IMR-90 (cell line): ENCODE measurements at places on chromosomes 5 and 9. TPM values are rescaled to one million over a fixed set of nuclear protein-coding genes. Genes with fewer than 3 reads are reported as not detected.

The ARID3C gene
- not detected in 2 replicates for total RNA-seq

The CDH9 gene
- total RNA-seq = not detected in 2 replicates

- no peak for DNase-seq
Observed at GRCh38 chr9:115333277-115334070, 215.5 kb upstream of the TNC start.

The LECT2 gene
- total RNA-seq = not detected in 2 replicates

The CARTPT gene
- not detected in 2 replicates for total RNA-seq

The CCL21 gene
- total RNA-seq = not detected in 2 replicates

DNA sequence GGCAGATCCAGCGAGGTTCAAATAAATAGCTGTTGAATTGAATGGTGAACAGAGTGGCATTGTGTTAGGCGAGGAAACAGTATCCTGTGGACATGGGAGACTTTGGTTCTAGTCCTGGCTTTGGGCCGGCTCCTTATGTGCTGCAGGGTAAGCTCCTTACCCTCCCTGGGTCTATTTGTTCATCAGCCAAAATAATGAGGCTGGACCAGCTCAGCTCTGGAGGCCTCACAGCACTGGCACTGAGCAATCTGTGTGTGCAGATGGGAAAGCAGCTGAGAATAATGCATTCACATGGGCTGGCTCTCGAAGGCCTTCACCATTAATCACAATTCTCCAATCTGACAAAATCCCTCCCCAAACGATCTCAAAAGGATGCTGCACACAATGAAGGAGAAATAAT is 81.9 kb downstream of the APBA1 start:
- DNase-seq = no peak

DNA sequence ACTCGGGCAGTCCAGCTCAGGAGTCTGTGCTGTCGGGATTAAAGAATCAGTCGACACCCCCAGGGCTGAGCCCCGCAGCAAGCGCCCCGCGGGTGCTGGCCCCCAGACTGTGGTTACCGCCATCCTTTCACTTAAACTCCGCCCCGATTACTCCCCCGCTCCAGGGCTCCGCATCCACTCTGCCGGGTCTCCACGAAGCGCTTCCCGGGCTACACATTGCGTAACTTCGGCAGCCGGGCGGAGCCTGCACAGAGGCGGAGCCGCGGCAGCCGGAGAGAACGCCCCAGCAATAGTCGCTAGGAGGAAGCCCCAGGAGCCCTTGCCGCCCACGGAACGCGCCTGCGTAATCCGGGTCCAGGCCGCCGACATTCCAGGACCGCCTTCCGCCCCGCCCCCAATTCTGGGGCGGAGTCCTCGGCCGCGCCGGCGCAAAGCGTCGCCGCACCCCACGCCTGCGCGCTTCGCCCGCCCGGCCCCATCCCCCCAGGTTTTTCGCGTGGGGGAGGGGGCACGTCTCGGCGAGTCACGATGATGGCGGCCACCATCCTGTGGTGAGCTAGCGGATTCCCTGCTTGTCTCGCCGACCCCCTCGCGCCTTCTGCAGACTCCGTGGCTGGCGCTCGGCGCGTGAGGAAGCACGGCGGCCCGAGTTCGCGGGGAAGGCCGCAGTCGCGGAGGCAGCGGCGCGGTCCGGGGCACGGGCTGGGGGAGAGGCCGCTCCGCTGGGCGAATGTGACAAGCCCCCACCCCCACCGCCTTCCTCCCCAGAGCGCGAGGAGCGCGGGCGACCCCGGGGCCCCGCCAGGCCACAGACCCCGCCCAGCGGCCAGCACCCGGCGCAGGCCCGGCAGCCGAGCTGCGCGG is at the start of gene RAD23B:
RAD23B (plus strand) TSS at position 521 of the 864 bp plus-strand sequence. CDS start 351 bp downstream, outside the sequence.
- DNase-seq = peak; percentile 98

The HMMR gene
- total RNA-seq = 24.6 and 30.3 TPM in 2 replicates

The COL5A1 gene
- 19.2 and 21.1 TPM in 2 replicates for total RNA-seq

DNA sequence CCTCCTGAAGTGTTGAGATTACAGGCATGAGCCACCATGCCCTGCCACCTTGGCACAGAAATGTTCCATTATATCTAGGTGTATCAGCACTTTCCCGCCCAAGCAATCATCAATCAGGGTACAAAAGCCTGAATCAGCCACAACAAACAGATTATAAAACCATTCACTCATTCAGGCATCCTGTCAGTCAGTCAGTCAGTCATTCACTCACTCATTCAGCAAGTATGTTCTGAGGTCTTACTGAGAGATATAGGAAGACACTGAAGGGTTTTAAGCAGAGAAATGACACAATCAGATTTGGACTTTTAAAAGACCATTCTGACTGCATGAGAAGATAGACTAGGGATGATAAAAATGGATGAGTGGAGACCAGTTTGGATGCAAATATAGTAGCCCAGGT is 13.1 kb downstream of the PSMD5 start:
- DNase-seq = no peak

The CMYA5 gene
- 0.83 and 0.90 TPM in 2 replicates for total RNA-seq

The OBP2B gene
- total RNA-seq = not detected in 2 replicates

- peak; percentile 7 for DNase-seq
Observed at GRCh38 chr5:69364414-69364813, 4.9 kb downstream of the AK6 start.

The SLC25A51 gene
- total RNA-seq = 63.0 and 81.6 TPM in 2 replicates

- no peak for DNase-seq
Observed at GRCh38 chr5:108271127-108271526, 110.8 kb downstream of the FBXL17 start.

DNA sequence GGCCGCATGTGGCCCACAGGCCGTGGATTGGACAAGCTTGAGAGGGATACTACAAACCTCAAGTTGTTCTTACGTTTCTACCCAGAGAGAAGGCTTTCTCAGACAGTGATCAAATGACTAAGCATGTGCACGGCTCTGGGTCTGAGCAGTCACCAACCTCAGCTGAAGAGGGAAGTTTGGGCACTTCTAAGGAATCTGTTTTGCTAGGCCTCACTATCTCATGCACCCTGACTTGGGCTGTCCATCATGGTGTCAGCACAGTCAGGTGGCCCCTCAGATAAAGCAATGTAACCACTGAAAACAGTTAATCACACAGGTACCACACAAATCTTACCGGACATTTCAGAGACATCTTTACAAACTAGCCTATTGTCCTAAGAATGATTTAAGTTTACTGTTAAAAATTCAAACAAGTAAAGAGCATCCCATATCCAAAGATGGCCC is 24.6 kb downstream of the CSF2 start:
- DNase-seq = peak; percentile 74

DNA sequence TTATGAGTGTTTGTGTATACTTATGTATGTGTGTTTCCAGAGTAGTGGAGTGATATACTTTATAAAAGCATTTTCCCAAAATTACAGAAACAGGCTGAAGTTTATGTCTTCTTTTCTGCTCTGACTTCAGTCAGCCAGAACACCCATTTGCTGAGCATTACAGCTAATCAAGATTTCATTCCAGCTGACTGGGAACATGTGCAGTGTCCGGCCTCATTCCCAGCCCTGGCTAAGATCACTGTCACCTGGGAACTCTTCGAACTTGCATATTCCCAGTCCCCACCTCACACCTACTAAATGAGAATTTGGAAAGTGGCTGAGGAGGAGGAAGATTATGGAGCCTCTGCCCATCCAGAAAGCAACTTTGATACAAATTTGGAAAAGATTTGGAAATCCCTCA is 90.8 kb upstream of the PRRC1 start:
- DNase-seq = no peak

DNA sequence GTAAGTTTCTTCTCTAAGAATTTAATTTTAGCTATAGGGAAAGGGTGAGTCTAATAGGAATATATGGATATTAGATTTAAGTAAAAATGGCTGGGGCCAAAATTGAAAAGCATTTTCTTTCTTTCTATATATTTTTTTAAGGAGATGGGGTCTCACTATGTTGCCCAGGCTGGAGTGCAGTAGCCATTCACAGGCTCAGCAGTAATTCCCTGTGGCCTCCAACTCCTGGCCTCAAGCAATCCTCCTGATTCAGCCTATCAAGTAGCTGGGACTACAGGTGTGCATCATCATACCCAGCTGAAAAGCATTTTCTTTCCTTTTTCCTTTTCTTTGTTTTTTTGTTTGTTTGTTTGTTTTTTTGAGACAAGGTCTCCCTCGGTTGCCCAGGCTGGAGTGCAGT is 41.1 kb downstream of the CSNK1A1 start:
- no peak for DNase-seq

The CTSV gene
- total RNA-seq = 0.54 and 0.56 TPM in 2 replicates

GRCh38 chr5:137381555-137381954 is 117.6 kb downstream of the SPOCK1 start:
- no peak for DNase-seq

GRCh38 chr5:123868267-123868666 is 356.3 kb downstream of the CSNK1G3 start:
- DNase-seq = no peak

DNA sequence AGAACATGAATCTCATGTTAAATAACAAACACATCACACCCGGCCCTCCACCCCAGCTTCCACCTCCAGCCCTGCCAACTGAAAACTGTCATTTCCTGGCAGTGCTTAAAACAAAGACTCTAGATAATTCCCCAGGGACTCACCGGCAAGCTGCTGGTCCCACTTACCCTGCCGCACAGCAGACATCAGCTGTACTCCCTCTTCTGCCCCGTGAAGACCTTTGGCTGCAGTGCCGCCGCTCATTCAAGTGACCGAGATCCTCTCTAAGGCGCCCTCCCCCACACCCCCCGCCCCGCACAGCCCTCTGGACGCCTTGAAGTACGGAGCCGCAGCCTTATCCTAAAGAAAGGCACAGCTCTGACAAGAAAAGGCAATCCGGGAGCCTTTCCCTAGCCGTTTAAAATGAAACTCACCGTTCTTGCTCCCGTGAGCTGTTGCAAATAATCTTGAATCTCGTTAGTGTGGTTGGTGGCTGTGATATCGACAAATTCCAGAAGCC is 434 bp downstream of the GLRX start:
- DNase-seq = peak; percentile 25

DNA sequence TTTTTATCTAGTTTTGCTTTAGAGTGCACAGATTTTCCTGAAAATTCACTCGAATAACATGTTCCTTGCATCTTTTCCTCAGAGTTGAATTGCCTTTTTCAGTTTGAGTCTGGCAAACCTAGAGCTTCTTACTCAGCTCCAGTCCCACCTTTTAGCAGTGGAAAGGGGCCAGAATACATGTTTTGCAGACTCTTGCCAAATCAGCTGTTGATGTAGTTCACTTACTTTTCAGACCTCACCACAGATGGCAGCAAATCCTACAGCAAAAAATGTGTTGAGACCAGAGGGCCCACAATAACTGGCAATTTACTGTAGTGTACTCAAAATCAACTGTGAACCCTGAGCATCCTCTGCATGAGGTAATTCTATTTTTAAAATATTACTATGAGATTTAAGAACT is 545.2 kb upstream of the ACO1 start:
- no peak for DNase-seq

GRCh38 chr5:147177125-147177840 is 57.5 kb upstream of the STK32A start:
- DNase-seq = peak; percentile 50

GRCh38 chr5:139361835-139362429 is 20.3 kb downstream of the PAIP2 start:
- no peak for DNase-seq

DNA sequence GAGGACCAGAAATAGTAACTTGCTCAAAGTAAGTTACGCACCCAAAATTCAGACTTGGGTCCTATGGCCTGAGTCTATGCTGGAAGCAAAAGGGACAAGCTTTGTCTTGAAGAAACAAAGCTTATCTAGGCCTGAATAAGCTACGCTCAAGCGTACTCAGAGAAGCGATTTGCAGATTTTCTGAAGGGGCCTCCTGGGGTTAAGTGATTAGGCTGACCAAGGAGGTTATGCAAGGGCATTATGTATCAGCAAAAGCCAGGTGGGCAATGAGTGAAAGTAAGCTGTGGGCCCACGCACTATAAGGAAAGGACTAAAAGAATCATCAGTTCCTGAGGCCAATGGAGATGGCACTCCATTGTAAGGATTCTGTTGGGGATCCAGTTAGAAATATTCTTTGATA is 122.1 kb downstream of the SNX18 start:
- DNase-seq = no peak

- DNase-seq = peak; percentile 47
Observed at GRCh38 chr5:146541958-146542849, 26.2 kb upstream of the GPR151 start.

DNA sequence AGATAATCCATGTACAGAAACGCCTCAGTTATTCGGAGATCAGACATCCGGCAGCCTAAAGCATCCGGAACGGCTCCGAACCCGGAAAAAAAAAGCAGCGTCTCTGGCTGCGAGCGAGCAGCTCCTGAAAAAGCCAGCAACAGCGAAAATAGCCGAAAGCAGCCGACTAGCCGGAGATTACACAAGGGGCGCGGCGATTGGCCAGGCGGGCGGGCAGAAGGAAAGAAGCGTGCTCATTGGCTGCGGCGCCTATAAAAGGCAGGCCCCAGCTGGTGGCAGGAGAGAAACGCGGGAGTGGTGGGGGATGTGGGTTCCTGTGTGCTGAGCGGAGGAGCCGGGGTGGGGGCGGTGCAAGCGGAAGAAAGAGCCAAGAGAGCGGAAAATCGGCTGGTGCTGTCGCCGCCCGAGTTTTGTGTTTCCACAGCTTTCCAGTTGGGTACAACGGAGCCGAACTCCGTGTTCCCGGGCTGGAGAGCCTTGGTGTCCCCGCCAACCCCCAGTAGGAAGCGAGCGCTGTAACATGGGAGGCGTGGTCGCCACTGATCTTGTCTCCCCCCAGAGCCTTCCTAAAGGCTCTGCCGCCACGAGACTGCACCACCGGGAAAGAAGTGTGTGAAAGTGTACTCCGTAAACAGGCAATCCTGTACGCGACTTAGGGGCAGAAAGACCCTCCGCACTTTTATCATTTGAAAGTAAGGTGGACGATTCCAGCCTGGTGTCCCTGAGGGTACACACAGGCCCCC is at the start of gene ARL15:
ARL15 (minus strand) TSS at position 141 of the 743 bp plus-strand sequence.
- peak; percentile 96 for DNase-seq

DNA sequence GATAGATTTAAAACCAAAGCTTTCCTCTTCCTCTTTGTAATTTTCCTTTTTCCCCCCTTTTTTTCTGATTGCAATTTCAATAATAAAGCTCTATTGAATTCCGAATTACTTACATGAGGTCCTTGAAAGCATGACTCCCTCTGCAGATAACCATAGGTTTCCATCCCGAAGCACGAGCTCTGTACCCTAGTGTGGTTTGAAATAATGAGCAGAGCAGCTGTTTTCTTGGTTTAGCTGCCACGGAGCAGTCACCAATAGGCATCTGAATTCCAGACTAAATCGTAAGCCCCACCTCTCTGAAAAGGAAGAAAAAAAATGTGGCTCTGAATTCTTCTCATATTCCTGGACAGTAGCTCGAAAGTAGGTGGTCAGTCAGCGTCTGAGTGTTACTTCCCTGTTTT is 18.5 kb upstream of the GNE start:
- DNase-seq = peak; percentile 90

DNA sequence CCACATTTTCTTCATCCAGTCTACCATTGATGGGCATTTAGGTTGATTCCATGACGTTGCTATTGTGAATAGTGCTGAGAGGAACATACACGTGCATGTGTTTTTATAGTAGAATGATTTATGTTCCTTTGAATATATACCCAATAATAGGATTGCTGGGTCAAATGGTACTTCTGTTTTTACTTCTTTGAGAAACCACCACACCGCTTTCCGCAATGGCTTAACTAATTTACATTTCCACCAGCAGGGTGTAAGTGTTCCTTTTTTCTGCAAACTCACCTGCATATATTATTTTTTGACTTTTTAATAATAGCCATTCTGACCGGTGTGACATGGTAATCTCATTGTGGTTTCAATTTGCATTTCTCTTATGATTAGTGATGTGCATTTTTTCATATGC is 82.2 kb upstream of the RFX3 start:
- DNase-seq = no peak

GRCh38 chr5:143395638-143396352 is 7.7 kb downstream of the NR3C1 start:
- DNase-seq = no peak
